ENCODE measurements at places on chromosomes 13 and 19.

GRCh38 chr13:100528820-100529219, 59.8 kb downstream of the GGACT start:
- DNase-seq, result no peak

DNA sequence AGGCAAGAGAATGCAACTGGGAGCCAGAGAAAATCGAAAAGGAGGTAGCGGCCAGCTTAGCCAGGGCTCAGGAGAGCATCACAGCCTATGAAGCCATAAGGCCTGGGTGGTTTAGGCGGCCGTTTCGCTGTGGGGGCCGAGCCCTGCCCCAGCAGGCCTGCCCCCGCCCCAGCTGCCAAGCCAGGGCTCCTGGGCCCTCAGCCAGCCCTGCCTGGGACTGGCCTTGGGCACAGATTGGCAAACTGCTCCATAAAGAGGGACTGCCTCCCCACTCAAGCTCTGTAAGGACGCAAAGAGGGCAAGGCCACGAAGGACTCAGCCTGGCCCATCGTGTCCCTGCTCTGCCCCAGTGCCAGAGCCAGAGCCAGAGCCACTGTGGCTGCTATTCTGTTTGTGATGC, 10.2 kb downstream of the ZNF653 start:
- DNase-seq, result no peak

DNA sequence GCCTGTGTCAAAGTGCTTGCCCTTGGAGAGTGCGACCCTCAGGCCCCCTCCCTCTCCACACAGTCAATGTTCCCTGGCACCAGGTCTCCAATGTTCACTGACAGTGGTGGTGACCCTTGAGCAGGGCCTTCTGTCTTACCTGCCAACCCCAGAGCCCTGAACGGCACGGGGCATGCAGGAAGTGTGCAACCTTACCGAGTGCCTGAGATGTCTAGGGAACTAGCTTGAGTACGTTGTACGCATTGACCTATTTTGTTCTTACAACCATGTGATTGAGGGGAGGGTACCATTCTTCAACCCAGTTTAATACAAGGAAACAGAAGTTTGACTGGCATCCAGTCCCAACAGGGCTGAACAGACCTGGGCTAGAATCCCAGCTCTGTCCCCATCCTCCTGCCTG, 13.2 kb downstream of the MAG start:
- no peak for DNase-seq

DNA sequence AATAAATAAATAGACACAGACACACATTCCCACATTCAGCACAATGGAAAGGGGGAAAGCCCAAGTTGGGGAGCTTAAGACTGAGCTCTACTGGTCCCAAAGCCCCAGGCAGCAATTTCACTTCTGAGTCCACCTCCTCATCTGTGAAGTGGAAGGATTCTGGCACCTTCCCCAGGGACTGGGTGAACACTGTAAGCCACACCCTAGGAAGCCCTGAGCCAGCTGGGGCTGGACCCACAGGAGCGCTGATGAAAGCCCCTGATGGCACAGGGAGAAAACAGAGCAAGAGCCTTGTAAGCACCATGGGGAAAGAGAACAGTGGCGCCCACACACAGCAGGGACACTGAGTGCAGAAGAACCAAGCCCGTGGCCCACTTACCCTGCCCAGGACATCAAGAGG, 37.8 kb downstream of the EPS15L1 start:
- no peak for DNase-seq

GRCh38 chr19:3224346-3225168, at the start of gene CELF5:
Gene CELF5 (plus strand): TSS chr19:3224661. CDS start chr19:3224740, 79 bp downstream.
- DNase-seq, result no peak

DNA sequence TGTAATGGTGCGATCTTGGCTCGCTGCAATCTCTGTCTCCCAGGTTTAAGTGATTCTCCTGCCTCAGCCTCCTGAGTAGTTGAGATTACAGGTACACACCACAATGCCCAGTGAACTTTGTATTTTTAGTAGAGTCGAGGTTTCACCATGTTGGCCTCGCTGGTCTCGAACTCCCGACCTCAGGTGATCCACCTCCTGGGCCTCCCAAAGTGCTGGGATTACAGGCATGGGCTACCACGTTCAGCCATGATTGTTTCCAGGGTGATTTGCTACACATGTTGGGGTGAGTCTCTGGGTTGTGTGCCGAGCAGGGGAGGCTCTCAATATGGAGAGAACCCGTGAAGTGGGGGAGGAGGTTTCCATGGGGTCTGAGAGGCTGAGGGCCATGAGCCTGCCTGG, 24.8 kb upstream of the CEACAM21 start:
- DNase-seq, result no peak

- no peak for DNase-seq
These were observed 21.5 kb downstream of the URI1 start for GRCh38 chr19:29963576-29963975.

DNA sequence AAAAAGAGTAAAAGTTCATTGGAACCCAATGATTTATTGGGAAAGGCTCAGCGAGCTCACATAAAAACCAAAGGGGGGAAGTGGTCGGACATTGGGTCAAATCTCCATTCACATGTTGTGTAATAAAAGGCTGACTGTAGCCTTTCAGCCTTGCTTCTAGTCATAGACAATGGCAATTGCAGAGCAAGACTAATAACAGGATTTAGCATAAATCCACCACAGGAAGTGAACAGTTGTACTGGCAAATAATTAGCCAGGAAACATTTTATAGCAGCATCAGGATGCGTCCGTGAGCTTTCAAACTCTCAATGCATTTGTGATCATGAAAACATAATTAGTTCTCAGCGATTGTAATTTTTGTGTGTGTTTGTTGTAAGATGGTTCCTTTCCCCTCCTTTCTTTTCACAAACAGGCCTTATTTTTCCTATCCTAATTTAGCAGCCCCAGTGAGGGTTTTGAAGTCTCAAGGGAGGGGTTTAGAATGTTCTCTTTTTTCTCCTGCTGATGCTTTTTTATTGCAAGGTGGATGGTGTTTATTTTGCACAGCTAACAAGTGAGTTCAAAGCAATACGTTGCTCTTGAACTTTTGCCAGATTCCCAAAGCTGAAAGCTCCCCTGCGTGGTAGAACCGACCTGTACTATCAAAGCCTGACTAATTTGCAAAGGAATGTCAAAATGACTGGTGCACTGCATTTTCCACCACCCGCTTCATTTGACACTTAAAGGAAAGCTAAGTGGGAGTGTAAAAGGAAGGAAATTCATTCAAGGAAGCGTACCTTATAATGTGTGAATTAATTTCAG, 105.6 kb downstream of the SPRY2 start:
- DNase-seq, result no peak

GRCh38 chr19:17835182-17836006, 12.4 kb downstream of the JAK3 start:
- DNase-seq, result no peak

DNA sequence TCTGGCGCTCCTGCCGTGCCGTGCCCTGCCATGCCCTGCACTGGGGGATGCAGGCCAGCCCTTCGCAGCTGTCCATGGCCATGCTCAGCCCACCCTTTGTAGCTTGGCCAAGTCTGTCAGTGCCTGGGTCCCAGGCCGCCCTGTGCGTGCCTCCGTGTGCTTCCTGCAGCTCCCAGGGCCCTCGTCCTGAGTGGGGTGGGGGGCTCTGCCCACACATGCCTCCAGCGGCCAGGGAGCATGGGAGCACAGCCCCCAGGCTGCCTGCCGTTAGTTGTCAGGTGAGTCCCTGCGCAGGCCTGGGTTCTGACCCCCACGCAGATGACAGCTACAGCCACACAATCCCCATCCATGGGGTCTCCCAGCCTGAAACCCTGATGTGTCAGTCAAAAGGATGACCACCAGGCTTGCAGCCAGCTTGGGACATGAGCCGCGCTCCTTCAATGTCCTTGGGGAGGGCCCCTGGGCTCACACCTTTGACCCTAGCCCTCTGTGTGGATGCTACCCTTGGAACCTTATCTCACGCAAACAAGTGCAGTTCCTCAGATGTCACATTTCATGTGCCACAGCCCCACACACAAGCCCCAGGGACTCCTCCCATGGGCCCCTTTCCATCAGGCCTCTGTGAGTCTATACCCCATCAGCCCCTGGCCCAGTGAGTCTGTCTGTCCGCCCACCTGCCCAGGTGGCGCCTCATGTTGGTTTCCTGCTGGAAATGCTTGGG, 24.5 kb downstream of the TMED1 start:
- no peak for DNase-seq

GRCh38 chr19:49863935-49864320, 3.4 kb downstream of the PNKP start:
- DNase-seq, result no peak

DNA sequence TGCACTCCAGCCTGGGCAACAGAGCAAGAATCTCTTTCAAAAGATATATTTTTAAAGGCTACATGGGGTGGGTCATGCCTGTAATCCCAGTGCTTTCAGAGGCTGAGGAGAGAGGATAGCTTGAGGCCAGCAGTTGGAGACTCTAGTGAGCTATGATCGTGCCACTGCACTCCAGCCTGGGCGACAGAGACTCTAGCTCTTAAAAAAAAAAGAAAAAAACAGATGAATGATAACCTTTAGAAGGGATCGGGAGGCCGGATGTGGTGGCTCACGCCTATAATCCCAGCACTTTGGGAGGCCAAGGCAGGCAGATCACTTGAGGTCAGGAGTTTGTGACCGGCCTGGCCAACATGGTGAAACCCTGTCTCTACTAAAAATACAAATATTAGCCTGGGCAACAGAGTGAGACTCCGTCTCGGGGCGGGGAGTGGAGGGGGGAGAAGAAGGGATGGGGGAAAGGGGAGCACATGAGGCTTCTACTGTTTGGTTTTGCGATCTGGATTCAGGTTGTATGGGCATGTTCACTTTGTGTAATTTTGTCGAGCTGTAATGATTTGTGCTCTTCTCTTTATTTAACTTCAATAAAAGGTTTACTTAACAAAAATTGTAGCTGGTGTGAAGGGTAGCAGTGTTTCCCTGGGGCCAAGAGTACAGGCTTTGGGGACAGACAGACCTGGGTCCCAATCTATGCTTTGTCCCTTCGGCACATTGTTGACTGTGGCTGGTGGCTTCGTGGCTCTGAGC, 1.1 kb upstream of the PSMC4 start:
- DNase-seq, result no peak

DNA sequence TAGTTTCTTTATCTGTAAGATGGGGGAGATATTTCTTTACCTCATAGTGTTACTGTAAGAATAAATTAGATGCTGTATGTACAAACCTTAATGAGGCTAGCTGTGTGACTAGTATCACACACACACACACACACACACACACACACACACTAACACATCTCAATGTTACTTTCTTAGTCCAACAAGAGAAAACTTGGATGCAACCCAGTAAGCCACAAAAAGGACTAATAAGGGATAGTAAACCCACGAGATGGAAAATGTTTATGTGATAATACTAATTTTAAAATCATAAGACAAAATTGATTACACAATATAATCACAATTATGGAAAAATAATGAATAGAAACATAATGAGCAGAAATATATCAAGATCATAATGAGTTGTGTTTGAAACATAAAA, 437.7 kb upstream of the ZNF507 start:
- DNase-seq, result no peak

DNA sequence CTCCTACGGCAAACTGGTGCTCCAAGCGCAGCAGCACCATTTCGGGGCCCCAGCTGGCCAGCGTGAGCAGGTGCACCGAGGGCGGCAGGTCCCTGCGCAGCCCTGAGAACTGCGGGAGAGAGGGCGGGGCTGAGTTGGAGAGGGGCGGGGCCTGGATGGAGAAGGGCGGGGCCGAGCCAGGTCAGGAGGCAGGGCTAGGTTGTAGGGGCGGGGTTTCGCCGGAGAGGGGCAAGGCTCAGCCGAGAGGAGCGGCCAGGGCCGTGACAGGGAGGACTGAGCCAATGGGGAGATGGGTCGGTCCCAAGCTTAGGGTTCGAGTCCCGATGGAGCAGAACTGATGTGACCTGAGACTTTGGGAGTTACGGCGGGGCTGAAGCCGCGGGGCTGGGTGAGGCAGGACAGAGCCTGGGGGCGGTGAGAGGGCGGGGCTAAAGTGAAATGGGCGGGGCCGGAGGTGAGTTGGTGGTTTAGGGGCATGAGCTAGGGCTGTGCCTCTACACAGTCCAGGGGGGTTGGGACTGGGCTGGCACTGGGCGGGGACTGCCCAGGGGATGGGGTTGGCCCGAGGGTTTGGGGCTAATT, 19.0 kb downstream of the MAN2B1 start:
- no peak for DNase-seq

- DNase-seq, result no peak
These were observed 5.3 kb upstream of the MAB21L1 start for GRCh38 chr13:35481777-35482176.

- no peak for DNase-seq
These were observed 21.8 kb downstream of the TSKS start for GRCh38 chr19:49741210-49741844.

- DNase-seq, result no peak
These were observed 40.6 kb downstream of the COL4A2 start for GRCh38 chr13:110347535-110348308.

- peak; percentile 9 for DNase-seq
These were observed 8.2 kb upstream of the ATF5 start for GRCh38 chr19:49920624-49921363.

GRCh38 chr13:43587376-43587775, 199.4 kb downstream of the ENOX1 start:
- DNase-seq, result no peak

All from NCI-H1417 treated with DMSO at 0.1 percent for 48 hours (cell line).